ENCODE measurements at places on chromosomes 2 and 18. TPM values are rescaled to one million over a fixed set of nuclear protein-coding genes. Genes with fewer than 3 reads are reported as not detected.

SKOR2 gene
- total RNA-seq: 0.15 TPM

G6PC2 gene
- total RNA-seq: not detected

LYPD1 gene
- total RNA-seq: 7.3 TPM

ACMSD gene
- total RNA-seq: not detected

TXNDC2 gene
- not detected for total RNA-seq

UGT1A5 gene
- total RNA-seq: not detected

MAP2 gene
- total RNA-seq: 1.6 TPM

CRYGD gene
- total RNA-seq: 5.5 TPM

ALPP gene
- 0.15 TPM for total RNA-seq

GRCh38 chr2:216195565-216196029, 86.4 kb downstream of the XRCC5 start:
- no peak for DNase-seq

DNA sequence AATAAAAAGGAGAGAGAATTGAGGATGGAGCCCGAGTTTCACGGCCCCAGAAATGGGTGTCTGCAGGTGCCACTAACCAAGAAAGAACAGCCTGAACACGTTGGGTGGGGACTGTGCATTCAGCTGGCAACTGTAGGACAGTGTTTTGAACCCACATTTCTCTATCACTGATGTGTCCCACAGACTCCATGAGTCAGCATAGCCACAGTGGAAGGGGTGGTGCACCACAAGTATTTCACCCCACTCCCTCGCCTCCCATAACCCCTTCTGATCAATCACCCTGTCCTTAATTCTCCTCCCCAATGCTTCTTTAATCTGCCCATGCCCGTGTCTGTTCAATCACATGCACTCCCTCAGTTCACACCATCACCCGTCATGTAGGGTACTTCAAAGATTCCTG, 291.5 kb downstream of the ZNF516 start:
- DNase-seq: no peak

GRCh38 chr2:8684878-8685696, 3.2 kb downstream of the ID2 start:
- DNase-seq: peak; percentile 87

DNA sequence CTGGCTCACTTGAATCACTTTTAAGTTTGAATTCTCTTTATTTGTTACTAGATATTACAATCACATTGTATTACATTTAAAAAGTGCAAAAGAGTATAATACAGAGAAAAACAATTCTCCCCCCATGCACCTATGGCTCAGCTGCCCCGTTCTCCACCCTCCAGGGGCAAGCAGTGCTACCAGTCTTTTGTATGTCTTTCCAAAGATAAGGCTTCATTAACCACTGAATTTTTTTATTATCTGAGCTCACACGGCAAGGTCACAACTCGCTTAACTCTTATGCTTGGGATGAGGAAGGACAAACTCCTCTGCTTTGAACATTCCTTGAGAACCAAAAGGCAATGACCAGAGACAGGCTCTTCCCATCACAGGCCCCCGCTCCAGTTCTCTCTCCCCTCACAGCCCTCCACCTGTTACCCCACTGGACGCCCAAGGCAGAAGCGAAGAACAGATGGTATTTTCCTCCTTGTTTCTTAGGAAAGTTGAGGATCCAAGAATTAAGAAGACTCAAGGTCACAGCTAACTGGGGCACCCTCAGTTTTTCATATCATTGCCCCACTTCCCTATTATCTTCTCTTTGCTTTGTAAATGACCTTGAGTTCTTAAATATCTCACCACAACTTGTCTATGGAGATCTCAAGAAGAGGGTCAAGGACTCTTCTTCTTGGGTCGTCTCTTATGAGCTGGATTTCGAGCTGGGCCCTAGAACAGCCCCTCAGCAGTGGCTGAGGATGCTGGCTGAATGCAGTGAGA, 30.1 kb downstream of the SH2D6 start:
- DNase-seq: peak; percentile 21

- DNase-seq: no peak
Observed at GRCh38 chr2:168534926-168535325, 78.9 kb downstream of the CERS6 start.

- DNase-seq: no peak
Observed at GRCh38 chr2:128399256-128399655, 80.6 kb upstream of the HS6ST1 start.

DNA sequence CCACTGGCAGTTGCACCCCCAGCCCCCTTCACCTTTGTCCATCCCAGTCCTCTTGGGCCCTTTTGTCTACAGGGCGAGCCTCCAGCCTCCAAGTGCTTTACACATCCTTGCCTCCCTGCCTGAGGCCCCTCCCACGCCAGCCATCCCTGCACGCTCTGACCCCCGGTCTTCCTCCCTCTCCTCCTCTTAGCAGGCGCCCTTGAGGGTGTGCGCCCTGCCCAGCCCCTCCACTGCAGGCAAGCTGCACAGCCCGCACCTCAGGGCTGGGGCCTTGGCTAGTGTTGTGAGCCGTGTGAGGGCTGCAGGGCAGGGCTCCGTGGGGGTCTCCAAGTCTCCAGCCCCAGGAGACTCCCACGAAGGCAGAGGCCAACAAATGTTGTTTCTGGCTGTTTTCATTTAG, 6.9 kb downstream of the BOK start:
- DNase-seq: peak; percentile 72

- no peak for DNase-seq
Observed at GRCh38 chr2:202624133-202624532, 10.6 kb upstream of the FAM117B start.

- no peak for DNase-seq
Observed at GRCh38 chr2:72694715-72695496, 130.9 kb downstream of the EXOC6B start.

DNA sequence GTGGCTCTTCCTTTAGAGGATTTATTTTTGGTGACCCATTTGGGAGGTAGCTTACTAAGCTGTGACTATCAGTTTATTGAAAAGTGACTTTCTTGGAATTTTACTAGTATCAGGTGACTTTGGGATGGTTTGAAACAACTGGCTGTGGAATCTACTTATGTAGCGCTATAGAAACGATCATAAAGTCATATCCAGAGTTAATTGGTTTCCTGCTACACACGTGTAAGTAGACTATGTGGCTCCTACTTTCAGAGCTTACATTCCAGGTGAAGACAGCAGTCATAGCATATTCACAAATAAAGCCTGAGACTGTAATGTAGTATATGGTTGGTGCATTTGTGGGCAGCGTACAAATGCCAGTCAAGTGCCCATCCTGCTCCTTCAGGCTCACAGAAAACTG, 308.9 kb downstream of the ZNF521 start:
- DNase-seq: no peak

- DNase-seq: no peak
Observed at GRCh38 chr18:55416791-55417190, 171.2 kb downstream of the TCF4 start.

- DNase-seq: peak; percentile 20
Observed at GRCh38 chr2:37005118-37005868, 39.0 kb upstream of the STRN start.

DNA sequence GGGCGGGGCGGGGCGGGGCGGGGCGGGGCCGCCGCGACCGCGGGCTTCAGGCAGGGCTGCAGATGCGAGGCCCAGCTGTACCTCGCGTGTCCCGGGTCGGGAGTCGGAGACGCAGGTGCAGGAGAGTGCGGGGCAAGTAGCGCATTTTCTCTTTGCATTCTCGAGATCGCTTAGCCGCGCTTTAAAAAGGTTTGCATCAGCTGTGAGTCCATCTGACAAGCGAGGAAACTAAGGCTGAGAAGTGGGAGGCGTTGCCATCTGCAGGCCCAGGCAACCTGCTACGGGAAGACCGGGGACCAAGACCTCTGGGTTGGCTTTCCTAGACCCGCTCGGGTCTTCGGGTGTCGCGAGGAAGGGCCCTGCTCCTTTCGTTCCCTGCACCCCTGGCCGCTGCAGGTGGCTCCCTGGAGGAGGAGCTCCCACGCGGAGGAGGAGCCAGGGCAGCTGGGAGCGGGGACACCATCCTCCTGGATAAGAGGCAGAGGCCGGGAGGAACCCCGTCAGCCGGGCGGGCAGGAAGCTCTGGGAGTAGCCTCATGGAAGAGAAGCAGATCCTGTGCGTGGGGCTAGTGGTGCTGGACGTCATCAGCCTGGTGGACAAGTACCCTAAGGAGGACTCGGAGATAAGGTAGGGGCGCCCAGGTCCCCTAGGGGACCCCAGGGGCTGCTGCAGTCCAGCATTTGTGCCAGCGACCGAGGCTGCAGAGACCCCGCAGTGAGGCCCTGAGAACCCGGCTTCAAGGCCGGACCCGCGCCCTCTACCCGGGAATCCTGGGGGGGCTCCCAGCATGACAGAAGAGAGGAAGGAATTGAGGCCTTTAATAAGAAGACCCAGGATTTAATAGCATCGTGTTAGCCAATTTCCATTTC, at the start of gene KHK:
Gene KHK, plus strand, starts transcription at position 49 of the 870 bp plus-strand sequence. Its CDS starts 488 bp downstream, at position 537.
- peak; percentile 92 for DNase-seq

DNA sequence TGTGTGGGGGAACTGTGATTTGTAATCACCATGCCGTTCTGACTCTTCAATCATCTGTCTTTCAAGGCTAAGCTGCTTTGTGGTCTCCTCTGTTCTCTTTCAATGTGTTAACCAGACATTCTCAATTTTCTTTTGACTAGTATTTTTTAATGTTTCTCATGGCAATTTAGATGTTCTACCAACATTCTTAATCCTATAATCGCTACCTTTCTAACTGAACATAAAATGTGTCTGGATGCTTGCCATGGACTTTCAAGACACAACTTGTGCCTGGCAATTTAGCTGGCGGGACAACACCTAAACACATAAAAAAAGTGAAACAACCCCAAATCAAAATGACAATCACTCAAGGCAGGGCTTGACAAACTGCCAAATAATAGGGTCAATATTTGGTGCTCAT, 135.0 kb upstream of the ACKR3 start:
- no peak for DNase-seq

DNA sequence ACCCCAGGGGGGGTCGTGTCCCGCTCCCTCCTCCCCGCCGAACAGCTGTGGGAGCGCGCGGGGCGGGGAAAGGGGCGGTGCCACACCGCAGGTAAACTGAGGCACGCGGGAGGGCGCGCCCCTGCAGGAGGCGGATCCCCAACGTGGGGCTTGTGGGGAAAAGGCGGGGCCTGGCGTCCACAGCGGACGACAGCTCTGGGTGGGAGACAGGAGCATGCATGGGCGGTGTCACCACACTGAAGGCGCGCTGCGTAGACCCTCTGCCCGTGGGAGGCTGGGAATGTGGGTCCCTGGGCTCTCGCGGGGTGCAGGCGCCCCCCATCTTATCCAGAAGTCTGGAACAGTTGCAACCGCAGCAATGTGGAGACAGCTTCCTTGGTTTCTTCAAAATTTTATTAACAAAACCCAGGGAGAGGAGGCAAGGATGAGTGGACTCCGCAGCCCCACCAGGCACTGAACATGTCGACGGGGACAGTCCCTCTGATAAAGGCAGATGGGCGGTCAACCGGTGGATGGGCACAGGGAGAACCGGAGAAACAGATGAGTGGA, 723 bp upstream of the MBD1 start:
- DNase-seq: peak; percentile 54

DNA sequence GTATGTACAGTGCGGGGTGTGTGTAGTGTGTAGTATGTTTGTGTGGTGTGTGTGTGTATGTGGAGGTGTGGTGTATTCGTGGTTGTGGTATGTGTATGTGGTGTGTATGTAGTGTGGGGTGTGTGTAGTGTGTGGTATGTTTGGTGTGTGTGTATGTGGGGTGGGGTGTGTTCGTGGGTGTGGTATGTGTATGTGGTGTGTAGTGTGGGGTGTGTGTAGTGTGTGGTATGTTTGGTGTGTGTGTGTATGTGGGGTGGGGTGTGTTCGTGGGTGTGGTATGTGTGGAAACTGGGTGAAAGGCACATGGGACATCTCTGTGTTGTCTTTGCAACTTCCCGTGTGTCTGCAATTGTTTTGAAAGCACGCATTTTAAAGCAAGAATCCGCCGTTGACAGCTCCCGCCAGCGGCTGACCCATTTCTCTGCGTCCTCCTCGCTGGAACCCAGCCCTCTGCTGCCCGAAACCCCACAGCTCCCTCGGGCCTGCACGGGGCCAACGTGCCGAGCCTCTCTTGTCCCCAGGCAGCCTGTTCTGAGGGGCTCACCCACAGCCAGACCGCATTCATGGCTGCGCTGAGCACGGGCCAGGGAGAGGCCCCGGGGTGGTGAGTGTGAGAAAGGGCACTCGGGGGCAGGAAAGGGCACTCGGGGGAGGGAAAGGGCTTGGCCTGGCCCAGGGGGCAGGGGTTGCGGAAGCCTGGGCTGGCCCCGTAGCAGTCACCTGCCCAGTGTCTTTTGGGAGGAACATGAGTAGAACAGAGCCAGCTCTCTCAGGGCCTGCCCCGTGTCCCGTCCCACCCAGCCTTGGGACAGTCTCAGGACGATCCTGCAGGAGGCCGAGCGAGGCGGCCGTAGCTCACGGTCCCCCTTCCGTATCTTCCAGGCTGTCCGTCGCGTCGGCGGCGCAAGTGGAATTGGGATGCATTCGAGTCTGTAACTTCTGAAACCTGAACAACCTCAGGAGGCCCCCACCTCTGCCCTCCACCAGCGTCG, 61.4 kb downstream of the TWIST2 start:
- peak; percentile 69 for DNase-seq

DNA sequence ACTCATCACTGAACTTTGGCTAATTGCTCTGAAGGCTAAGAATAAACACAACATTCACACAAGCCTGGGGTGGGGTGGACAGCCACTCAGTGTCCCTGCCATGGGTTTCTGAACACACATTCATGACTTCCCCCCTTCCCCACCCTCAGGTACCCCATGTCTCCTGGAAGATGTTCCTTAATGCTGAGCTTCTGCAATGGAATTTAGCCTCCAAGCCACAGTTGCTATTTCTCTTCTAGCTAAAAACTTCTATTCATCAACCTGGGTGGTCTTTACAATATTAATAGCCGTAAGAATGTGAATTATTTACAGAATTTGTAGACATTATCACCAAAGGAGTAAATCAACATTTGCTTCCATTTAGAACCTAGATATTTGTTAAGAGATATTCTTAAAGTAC, 175.1 kb downstream of the ACKR3 start:
- DNase-seq: no peak

- no peak for DNase-seq
Observed at GRCh38 chr2:74573747-74574562, 19.4 kb downstream of the DOK1 start.

DNA sequence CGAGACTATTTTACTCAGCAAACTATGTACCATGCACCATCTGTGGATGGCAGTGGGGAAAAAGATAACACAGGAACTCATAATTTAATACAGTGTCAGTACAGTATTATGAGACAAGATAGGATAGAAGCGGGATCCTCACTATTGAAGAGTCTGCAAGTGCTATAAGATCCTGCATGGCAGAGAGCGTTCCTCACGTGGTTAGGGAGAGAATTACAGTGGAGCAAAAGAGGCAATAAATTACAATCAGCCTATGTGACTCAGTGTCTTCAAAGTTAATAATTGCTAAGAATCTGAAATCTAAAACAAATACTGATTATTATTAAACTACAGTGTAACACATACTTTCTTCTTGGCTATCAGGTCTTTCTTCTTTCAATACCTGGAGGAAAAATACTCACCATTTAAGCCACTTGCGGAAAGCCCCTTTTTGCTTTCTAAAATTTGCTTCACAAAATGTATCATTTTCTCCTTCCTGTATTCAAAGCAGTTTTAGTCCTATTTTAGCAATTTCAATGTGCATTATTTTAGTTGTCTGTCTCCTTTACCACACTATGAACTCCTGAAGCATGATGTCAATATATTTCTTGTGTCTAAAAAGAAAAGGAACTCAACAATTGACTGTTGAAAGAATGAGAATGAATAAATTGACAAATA, 342.9 kb downstream of the SPAG16 start:
- DNase-seq: no peak

All from H7 (cell line).